ENCODE measurements at places on chromosomes 7 and 10.

DNA sequence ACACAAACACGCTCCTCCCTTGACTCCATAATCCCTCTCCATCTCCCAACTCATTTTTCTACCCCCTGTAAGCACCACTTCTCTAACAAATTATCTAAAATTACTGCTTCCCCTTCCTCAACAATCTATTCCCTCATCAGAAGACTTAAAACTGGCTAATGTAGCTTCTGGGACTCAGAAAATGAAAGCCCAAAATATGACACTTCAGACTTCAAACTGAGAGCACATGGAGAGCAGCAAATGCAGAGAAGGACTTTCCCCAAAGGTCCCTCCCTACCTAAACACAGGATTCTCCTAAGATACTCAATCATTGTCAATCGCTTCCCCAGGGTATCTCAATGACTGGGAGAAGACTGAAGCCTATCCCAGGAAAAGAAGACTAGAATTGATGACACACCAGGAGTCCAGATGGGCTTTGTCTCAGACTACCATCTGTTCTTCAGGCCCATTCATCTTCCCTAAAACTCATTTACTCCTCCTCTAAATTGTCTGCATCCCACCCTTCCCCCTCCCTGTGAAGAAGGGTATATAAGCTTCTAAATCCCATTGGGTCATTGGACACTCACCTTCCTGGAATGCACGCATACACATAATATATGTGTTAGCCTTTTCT is 39.2 kb downstream of the ST8SIA6 start:
- DNase-seq = no peak

- DNase-seq = no peak
Observed at GRCh38 chr10:98572594-98572993, 125.9 kb upstream of the HPS1 start.

DNA sequence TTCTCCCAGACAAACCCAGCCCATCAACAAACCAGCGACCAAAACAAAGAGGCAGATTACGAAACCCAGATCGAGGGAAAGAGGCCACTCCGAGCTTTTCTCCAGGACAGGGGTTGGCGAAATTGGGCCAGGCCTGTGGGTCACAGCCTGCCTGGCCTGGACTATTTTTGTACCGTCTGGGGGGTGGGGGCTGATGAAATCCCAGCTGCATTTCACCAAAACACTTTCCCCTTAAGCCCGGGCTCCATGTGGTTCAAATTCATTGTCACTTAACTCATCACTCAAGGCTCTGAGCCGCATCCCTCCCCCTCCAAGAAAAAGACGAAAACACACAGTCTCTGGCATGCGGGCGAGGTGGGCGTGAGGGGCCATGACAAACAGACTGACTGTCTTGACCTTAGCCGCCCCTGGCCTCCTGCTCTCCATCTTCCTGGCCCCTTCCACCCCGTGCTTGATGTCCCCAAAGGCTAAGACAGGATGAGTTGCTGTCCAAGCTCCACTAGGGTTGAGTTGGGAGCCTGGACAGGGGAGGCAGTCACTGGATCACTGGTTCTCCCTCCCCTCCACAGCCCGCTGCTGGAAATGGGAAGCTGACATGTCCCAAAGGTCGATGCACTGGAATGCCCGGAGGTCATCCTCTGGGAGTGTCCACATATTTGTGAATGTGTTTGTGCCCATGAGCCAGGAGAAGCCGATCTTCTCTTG is 19.2 kb downstream of the TMEM270 start:
- DNase-seq = no peak

DNA sequence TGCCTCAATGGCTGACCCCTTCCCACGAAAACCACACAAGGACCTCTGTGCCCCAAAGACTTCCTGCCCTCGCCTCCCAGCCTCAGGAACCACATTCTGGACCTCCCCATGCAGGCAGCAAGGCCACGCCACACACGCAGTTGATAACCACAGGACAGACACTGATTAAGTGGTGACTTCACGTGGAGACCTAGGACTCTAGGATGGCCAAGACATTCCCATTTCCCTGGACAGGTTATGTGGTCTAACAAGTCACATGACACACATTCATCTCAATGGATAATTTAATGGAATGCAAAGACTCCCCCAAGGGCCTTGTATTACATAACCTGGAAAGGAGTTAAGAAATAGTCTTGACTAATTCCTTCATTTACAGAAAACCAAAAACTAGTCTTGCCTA is 110.2 kb downstream of the LARP4B start:
- DNase-seq = no peak

DNA sequence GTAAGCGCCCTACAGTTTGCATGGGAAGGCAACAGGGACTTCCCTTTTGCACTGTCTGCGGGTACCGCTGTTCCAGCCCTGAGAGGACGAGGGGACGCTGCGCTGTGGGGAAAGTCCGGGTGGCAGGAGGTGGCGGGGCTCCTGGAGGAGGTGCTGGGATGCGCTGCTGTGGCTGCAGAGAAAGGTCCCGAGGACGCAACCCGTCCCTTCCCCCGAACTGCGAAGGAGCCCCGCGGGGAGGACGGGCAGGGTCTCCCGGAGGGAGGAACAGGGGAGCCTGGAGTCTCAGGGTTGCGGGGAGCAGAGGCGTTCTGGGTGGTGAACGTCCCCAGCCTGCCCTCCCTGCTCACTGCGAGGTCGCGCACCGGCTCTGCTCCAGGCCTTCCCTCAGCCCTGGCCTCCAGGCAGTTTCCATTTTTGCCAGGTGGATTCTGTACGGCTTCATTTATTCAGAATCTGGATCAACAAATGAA is 91.6 kb downstream of the CXCL12 start:
- no peak for DNase-seq

- DNase-seq = no peak
Observed at GRCh38 chr7:64873517-64873916, 29.6 kb upstream of the ZNF273 start.

- DNase-seq = no peak
Observed at GRCh38 chr7:35257251-35258124, 3.6 kb upstream of the TBX20 start.

- DNase-seq = peak; percentile 51
Observed at GRCh38 chr10:97278491-97278989, 13.9 kb downstream of the ARHGAP19 start.

- no peak for DNase-seq
Observed at GRCh38 chr7:20779041-20779440, 7.6 kb downstream of the SP8 start.

GRCh38 chr10:71912431-71912830 is 51.8 kb upstream of the CHST3 start:
- DNase-seq = no peak

DNA sequence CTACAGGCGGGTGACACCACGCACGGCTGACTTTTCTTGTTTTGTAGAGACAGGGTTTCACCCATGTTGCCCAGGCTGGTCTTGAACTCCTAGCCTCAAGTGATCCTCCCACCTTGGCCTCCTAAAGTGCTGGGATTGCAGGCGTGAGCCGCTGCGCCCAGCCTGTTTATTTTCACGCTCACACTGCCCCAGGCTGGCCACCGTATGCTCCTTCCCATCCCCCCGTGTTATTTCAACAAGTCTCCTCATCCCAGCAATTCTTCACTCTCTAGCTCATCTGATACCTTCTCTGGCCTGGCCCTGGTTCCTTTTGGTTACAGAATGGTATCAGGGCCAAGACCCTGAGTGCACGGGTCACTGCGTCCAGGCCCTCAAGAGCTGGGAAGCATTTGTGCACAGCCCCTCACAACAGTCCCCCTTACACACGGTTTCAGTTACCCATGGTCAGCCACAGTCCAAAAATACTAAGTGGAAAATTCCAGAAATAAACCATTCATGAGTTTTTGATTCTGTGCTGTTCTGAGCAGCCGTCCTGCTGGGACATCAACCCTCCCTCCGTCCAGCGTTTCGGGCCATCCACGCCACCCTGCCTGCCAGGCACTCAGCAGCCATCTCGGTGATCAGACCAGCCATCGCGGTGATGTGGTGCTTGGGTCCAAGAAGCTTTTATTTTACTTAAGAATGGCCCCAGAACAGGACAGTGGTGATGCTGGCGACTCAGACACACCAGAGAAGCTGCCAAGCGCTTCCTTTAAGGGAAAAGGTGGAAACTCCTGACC is 8.9 kb downstream of the COX19 start:
- no peak for DNase-seq

DNA sequence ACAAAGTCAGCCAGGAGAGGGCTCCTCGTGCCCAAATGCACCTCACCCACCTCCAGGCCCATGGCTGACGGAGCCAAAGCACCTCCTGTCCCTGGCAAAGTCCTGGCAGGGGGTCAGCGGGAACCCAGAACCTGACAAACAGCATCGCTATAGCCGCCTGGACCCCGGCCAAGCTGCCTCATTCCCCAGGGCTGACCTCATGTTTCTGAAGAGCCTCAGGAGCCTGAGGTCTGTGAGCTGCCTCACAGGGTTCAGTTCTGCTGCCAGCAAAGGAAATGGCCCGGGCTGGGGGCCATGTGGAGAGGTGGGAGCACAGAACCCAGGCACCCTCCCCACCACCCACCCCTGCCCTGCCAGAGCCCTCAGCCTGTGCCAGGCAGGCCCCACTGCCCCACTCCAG is 4.2 kb upstream of the NANOS1 start:
- peak; percentile 57 for DNase-seq

GRCh38 chr10:5509236-5509635 is 9.9 kb upstream of the CALML5 start:
- DNase-seq = no peak

DNA sequence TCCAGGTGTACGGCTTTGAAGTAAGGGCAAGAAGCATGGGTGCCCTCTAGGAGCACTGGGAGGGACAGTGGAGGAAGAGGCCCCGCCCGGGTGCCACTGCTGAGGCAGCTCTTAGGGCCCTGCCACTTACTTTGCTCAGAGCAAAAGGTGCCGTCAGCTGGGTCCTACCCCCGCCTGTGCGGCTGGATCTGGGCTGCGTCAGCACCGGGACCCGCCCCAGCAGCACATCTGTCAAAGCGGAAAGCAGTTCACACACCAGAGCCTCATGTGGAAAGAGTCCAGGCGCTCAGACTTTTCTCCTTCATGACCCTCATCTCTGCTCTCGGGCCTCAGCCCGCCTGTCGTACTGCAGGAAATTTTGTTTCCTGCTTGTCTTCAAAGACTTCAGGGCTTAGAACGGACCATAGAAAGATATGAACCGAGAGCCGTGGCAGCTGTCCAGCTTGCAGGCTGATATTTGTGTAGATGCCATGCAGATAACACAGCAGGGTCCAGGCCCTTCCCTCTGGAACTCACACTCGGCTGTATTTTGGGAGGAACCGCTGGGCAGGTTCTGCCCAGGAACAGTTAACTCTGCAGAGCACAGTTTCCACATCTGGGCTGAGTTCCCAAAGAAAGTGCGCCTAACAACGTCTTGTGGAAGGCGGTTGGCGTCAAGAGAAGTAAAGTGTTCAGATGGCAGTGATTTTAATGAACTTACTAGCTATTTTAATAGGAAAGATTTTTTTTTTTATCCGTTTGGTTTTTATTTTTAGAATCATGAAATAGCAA is 44.3 kb upstream of the PRKAR1B start:
- no peak for DNase-seq

- DNase-seq = no peak
Observed at GRCh38 chr10:91009121-91009520, 88.2 kb upstream of the ANKRD1 start.

DNA sequence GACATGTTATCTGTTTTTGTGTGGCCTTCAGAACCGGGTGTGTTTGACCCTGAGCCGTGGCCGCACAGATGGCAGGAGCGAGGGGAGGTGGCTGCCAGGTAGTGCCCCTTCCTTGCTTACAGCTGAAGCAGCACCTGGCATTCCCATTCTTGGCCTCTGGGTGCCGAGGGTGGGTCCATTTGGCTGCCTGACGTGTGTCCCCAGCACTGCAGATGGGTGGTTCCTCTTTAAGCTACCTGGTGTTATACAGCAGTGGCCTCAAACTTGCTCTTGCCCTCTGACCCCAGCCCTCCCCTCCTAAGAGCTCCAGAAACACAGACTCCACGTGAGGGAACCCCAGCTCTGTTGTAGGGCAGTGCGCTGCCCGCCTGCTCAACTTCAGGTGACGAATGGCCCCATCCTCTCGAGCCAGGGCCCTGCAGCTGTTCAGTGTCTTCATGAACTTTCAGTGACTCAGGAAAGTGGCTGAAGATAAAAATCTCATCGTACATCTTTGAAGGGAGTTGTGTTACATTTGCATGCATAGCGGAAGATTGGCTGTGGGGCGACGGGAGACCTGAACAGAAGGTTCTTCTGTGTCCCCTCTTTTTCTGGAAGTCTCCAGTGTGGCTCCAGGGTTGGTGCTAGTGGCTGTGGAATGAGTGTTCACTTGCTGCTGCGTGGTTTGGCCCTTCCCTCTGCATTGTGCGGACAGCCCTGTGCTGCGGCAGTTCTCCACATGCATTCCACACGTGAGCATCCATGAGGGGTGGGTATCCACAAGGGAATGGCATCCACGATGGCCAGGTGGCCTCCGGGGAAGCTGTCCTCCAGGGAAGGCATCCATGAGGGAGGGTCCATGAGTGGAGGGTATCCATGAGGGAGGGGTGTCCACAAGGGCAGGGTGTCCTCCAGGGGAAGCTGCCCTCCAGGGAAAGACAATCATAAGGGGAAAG is 91.6 kb downstream of the INPP5A start:
- DNase-seq = no peak

DNA sequence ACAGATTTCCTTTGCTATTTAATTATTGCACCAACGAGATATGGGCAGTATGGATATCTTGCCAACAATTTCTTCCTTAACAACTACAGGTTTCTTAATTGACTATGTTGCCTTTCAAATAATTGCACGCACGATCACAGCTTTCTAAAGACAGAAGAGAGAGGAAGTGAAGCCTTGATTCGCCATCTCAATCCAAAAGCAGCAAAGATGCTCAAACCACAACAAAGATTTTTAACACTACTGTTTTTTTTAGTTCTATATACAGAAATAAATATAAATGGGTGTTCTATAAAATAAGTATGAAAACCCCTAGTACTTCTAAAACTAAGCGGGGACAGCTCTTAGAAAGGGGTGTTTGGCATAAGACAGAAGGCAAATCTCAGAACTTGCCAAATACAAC is 251.3 kb downstream of the SFMBT2 start:
- DNase-seq = no peak

DNA sequence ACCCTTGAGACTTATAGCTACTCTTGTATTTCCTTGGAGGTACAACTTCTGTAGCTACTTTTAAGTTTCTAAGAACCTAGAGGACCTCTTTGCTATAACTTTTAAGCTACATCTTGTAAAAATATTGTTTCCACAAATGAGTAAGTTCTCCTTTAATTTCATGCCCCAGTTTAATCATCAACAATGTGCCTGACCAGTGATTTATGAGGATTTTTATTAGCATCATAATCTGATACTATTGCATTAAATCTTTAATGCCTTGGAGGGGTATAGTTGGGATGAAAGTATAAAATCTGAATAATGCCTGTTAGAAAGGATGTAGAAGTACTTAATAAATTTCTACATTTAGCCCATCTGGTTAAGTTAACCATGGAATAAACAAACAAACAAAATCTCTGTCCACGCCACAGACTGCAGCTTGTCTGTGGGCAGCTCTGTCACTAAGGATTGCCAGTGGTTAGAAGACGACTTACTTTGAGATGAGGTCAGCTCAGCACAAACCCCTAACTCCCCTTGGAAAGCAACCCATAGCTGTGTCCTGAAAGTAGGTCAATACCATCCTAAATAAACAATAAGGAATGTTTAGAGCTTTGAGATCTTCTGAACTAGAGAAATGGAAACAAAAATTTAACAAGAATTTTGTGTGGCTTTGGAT is 18.3 kb downstream of the UBE2D1 start:
- no peak for DNase-seq

- no peak for DNase-seq
Observed at GRCh38 chr7:40704172-40704571, 569.4 kb downstream of the SUGCT start.
